Muscle of arm (tissue), 14 donors: ENCODE measurements at places on chromosomes 12 and 14. TPM values are rescaled to one million over a fixed set of nuclear protein-coding genes. Genes with fewer than 3 reads are reported as not detected.

The PMEL gene
- polyA plus RNA-seq: 1.9 TPM

The INSM2 gene
- polyA plus RNA-seq: not detected

The MYF6 gene
- polyA plus RNA-seq: 67.0 TPM

The OVCH1 gene
- 0.16 TPM for polyA plus RNA-seq

The AQP5 gene
- polyA plus RNA-seq: 0.51 TPM
